Cortex of kidney (tissue), 1 donor: ENCODE measurements at places on chromosomes 2 and 18.

DNA sequence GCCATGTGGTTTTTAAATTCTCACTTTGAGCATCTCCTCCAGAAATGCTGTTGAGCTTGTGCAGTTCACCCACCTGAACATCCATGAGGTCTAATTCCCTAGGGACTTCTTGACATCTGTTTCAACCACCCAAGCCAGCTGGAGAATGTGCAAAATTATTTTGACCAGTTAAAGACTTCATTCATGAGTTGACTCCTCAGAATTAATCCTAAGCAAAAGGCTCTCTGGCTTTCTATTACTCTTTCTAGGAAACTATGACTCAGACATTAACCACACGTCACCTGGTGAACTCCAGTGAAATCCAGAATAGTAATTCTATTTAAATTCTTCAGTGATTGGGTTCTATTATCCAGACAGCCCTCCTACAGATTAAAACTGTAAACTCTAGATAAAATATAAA, 247.5 kb downstream of the NBAS start:
- no peak for DNase-seq

- DNase-seq = no peak
Observed at GRCh38 chr2:213740453-213740852, 456.2 kb downstream of the SPAG16 start.

GRCh38 chr2:211084352-211084751, 528.0 kb downstream of the CPS1 start:
- no peak for DNase-seq

GRCh38 chr2:174631009-174631981, 33.7 kb upstream of the WIPF1 start:
- no peak for DNase-seq

- no peak for DNase-seq
Observed at GRCh38 chr2:8229546-8229986, 452.3 kb upstream of the ID2 start.

GRCh38 chr2:191686066-191686465, 8.1 kb downstream of the NABP1 start:
- no peak for DNase-seq

- no peak for DNase-seq
Observed at GRCh38 chr2:109285244-109285651, 156.2 kb downstream of the SH3RF3 start.

- DNase-seq = no peak
Observed at GRCh38 chr2:25284756-25285155, 57.0 kb downstream of the DNMT3A start.

GRCh38 chr2:120536141-120536540, 190.2 kb downstream of the INHBB start:
- DNase-seq = no peak

DNA sequence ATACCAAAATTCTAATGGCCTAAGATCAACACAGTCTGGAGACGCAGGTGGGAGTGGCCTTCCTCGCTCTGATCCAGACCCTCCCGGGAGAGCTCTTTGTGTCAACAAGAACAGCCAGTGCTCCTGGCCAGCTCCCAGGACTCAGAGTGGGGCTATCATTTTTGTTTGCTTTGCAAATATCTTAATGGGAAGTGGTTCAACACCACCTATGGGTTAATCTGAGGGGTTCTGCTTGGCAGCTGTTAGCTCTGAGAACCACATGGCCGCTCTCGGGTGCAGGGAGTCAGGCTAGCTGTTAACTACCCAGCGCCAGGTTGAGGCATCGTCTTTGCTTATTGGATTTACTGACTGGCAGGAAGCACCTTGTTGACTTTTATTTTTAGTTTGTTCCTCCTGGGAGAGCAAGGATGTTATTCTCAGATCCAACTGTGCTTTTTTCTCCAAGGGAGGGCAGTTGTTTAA, 184.8 kb upstream of the SP5 start:
- no peak for DNase-seq

GRCh38 chr2:10787176-10787968, 25.2 kb downstream of the PDIA6 start:
- no peak for DNase-seq

DNA sequence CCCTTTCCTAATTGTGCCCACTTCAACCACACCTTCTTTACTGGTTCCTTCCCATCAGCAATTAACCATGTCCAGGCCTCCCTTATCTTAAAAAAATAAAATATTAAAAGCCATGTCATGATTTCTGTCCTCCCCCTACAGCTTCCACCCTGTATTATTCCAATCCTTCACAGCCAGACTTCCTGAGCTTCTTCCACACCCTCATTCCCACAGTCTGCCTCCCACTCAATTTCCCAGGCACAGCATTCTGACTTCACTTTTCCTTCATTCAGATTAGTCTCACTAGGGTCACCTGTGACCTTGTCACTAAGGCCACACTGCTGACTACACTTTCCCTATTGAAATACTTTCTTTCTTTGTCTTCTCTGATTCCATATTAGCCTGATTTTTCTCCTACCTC, 159.4 kb downstream of the DIS3L2 start:
- no peak for DNase-seq

DNA sequence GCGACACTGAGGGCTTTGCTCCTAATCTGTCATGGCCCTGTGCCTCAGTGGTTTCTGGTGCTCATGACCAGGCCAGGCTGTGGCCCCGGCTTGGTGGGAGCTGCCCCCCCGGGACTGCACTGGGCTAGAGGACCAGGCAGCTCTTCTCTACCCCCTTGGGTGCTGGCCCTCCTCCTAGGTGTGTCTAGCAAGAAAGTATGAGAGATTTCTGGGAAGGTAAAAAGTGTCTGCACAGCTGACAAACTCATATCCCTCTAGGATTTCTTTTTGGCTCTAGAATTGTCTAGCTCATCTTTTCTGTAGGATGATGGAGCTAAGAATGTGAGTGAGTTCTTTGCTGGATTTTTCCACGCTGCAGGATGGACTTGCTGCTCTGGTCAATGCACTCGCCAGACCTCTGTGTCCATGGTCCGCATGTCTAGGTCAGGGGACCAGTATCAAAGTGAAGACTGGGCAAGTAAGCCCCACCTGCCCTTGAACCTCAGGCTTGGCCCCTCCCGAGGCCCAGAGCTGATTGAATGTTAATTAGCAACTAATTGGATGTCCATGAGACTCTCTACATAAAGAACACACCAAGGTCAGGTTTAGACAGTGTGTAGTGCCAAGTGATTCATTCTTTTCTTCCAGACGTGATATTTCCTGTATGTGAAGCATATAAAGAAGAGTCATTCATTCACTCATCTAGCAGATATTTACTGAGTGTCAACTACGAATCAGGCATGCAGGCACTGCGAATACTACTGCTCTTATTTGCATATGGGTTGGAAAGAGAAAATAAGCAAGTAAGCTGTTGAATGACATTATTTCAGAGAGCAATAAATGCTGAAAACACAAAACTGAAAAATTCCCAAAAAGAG, 15.6 kb upstream of the PSD4 start:
- DNase-seq = no peak
